ENCODE measurements at places on chromosomes 1 and 21.

DNA sequence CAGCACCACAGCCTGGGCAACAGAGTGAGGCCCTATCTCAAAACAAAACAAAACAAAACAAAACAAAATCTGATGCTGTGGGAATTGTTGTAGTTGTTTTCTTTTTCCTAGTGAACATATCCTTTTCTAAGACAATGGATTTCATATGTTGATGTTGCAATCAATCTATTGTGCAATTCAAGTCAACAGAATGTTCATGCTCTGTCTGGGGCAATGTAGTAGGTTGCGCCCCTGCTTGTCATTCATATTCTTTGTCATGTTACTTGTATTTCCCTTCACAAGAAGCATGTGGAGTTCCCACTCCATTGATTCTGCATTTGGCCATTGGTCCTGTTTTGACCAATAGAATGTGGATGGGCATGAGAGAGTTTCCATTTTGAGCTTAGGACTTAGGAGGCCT, 223.9 kb downstream of the DUSP10 start:
- DNase-seq = peak; percentile 70

- DNase-seq = peak; percentile 52
These were observed 36.8 kb downstream of the RAP1A start for GRCh38 chr1:111656086-111657017.

DNA sequence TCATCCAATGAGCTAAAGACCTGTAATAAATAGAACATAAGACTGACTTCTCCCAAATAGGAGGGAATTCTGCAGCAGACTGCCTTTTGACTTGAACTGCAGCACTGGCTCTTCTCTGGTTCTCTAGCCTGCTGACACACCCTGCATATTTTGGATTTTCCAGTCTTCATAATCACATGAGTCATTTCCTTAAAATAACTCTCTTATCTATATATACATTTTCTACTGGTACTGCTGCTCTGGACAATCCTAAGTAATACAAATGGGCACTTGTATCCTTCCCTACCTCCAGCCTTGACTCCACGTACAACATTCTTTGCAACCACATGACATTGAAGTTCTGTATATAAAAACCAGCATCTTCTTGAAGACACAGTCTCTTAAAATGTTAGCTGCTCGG, 429.4 kb upstream of the TMPRSS15 start:
- DNase-seq = no peak

GRCh38 chr1:89512996-89513720, 11.5 kb upstream of the LRRC8B start:
- DNase-seq = peak; percentile 71

GRCh38 chr1:220994671-220995070, 115.4 kb downstream of the HLX start:
- no peak for DNase-seq

DNA sequence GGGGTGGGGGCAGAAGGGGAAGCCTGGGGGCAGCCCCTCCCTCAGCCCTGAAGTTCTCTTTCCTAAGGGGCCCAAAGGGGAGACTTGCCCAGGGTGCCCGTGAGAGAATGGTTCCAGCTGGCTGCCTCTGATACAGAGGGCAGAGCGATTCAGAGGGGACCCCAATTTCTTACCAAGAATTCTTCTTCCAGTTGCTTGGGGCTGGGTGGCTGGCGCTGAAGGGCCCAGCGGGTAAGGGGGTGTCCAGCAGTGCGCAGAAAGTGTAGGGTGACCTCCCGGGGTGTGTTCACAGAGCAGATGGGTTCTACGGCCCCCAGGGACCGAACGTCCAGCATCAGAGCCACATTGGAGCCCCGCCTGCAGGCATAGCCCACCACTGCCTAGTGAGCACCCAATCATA, 2.5 kb downstream of the PTPN7 start:
- no peak for DNase-seq

GRCh38 chr1:9716404-9717192, 65.1 kb downstream of the PIK3CD start:
- DNase-seq = no peak

- peak; percentile 82 for DNase-seq
These were observed 128.8 kb upstream of the COA6 start for GRCh38 chr1:234244482-234244881.

GRCh38 chr1:245825128-245825901, 670.5 kb downstream of the KIF26B start:
- DNase-seq = no peak

GRCh38 chr1:99655376-99655775, 9.5 kb downstream of the PALMD start:
- no peak for DNase-seq

- peak; percentile 79 for DNase-seq
These were observed 72.9 kb downstream of the RPS6KA1 start for GRCh38 chr1:26602378-26602959.

- DNase-seq = peak; percentile 81
These were observed 3.8 kb downstream of the FBXO2 start for GRCh38 chr1:11650331-11650991.

DNA sequence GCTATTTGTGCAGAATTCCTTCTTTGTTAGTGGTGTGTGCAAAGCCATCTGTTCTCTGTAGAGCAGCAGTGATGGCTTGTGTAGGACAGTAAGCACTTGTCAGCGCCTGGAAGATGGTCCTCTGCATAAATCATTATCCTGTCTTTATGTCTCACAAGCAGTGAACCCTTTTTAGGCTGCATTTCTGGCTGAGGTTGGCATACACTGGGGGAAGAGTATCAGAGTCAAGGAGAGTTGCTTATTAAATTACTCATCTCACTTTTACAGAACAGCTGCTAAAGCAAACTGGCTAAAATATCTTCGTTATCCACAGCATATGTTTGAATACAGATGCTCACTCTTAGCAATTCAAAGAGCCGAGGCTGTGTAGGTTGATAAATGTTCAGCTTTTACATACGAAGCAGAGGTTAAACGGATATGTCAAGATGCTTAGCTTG, 54.6 kb upstream of the NCAM2 start:
- DNase-seq = no peak

DNA sequence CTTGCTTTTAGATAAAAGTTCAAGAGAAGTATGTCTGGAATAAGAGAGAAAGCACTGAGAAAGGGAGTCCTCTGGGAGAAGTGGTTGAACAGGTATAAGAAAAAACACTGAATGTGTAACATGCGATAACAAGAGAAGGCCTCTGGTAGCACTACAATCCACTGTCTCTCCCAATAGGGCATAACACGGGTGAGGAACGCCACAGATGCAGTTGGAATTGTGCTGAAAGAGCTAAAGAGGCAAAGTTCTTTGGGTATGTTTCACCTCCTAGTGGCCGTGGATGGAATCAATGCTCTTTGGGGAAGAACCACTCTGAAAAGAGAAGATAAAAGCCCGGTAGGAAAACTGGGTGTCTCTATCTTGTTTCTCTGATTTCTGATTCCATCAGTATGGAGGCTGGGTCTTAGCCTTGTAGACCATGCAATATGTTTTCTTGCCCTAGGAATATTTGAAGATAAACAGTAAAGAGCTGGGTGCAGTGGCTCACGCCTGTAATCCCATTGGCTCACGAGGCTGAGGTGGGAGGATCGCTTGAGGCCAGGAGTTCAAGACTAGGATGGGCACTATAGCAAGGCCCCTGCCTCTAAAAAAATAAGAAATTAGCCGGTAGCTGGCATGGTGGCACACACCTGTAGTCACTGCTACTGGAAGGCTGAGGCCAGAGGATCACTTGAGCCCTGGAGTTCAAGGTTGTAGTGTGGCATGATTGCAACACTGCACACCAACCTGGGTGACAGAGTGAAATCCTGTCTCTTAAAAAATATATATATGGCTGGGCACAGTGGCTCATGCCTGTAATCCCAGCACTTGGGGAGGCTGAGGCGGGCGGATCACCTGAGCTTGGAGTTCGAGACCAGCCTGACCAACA, 40.4 kb downstream of the DAP3 start:
- peak; percentile 64 for DNase-seq

DNA sequence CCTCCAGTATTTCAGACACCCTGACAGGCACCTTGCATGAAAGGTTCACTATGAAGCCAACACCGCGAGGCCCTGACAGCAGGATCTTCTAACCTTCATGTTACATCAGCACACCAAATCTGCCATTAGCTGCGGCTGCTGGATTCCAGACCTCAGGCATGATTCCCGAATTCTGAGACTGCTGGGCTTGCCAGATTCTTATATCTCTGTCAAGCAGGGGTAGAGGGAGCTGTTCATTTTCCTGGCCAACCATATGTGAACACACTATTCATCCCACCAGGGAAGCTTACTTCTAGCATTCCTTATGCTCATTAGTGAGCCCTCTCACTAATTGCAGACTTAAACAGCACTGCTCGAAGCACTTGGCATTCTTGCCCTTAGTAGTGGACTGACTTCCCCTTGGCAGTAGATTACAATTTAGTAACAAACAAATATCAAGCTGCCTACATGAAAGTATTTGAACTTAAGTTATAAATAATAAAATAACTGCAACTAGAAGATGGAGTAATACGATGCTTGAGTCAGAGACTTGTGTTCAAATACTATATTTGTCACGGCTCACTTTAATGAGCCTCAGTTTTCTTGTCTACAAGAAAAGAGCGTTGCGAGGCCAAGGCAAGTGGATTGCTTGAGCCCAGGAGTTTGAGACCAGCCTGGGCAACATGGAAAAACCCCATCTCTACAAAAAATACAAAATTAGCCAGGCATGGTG, 43.3 kb downstream of the NID1 start:
- no peak for DNase-seq

- no peak for DNase-seq
These were observed 139.9 kb downstream of the DSCAM start for GRCh38 chr21:40706806-40707655.

GRCh38 chr1:227901906-227902640, 45.7 kb downstream of the WNT9A start:
- no peak for DNase-seq

- no peak for DNase-seq
These were observed 30.2 kb upstream of the CITED4 start for GRCh38 chr1:40892354-40892753.

DNA sequence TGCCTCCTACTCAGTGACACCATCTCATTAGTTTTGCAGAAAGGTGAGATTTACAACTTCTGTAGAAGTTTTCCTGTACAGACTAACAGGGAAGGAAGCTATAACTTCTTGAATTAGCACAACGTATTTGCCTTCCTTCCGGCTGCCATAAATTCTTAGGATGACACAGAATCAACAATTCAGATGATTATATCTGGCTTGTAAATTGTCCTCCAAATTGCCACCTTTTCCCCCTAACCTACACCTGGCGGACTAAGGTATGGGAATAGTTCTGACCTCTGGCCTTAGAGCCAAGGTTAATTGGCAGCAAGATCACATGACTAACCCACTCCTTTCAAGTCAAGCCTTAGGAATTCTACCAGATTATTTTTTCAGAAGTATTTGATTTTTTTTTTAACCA, 284.3 kb downstream of the LMO4 start:
- no peak for DNase-seq

- DNase-seq = no peak
These were observed 22.3 kb upstream of the RGS2 start for GRCh38 chr1:192786576-192786975.

- DNase-seq = no peak
These were observed 15.7 kb upstream of the PHC2 start for GRCh38 chr1:33446590-33446989.

GRCh38 chr1:17304151-17304825, 3.7 kb upstream of the PADI4 start:
- no peak for DNase-seq

DNA sequence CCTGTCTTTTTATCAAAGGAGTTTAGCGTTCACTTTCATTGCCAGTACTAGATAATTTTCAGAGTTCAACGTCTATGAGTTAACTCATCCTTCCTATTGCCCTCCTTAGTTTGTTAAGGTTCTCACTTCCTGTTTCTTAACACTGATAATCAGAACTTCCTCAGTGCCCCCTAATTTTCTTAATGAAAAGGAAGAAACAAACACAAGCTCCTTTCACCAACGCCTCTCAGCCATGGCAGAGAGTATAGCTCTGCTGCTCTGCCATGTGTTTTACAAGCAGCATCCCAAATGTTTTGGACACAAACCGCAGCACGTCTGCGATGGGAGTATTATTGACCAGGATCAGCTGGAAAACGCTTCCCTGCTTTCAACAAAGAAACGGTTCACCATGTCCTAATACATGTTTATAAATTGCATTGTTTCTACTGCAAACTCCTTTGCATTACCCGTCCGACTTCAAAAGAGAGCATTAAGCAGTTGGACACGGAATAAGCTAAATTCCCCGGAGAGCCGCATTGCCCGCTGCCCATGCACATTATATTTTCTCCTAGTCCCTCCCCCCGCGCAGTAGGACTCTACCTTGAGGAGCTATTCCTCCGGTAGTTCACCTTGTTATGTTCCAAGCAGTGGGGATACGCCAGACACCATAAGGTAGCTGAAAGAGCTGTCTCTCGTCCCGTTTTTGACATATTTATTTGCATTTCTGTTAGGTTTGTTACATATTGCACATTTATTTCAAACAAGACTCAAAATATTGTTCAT, 561 bp downstream of the OLFM3 start:
- no peak for DNase-seq

DNA sequence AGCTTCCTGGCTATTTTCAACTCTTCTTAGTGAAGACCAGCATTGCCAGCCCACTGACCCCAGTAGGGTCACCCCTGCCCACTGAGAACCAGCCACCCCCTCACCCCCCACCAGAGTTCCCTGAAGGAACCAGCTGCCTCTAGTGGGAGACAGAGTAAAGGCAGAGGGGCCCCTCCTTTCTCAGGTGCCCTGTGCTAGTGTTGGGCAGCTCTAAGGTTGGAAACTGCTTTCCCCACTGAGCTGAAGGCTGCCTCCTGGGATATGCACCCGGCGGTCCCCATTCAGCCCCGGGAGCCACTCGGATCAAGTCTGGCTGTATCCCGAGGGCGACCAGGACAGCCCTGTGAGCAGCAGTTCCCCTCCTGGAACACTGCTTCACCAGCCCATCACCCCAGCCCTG, 111.0 kb downstream of the PGBD5 start:
- no peak for DNase-seq

GRCh38 chr1:86739648-86740509, 35.5 kb downstream of the SH3GLB1 start:
- peak; percentile 39 for DNase-seq

DNA sequence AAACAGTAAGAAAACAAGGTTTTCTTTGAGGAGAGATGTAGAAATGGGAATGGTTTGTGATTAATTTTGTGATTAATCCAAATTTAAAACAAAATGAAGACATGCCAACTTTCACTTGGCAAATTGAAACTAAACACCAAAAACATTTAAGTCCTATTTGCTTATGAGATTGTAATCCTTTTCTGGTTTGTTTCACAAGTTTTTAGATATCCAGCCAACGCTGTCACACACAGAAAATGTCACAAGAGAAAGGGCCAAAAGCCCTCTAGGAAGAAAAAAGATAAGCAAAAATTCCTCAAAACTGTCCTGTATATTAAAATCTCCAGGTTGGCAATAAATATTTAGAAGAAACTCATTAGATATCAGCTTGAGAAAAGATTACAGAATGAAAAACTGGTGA, 2.5 kb downstream of the USH2A start:
- no peak for DNase-seq

GRCh38 chr1:105830571-105831146, 1225.8 kb upstream of the PRMT6 start:
- no peak for DNase-seq

GRCh38 chr1:234454926-234455325, 24.1 kb downstream of the TARBP1 start:
- DNase-seq = no peak

Measured in suppressor macrophage treated with lipopolysaccharide for 4 hours (primary cell).